ENCODE measurements at places on chromosomes 4 and X. TPM values are rescaled to one million over a fixed set of nuclear protein-coding genes. Genes with fewer than 3 reads are reported as not detected.

- H3K27ac ChIP-seq = no peak overlapping the region
- H3K4me1 ChIP-seq = no peaks in the 10 kb centered on the region
- H3K27me3 ChIP-seq = no peaks in the 10 kb centered on the region
- no peak for DNase-seq
Measured at GRCh38 chr4:180949424-180950213, 1293.6 kb upstream of the TENM3 start.

DNA sequence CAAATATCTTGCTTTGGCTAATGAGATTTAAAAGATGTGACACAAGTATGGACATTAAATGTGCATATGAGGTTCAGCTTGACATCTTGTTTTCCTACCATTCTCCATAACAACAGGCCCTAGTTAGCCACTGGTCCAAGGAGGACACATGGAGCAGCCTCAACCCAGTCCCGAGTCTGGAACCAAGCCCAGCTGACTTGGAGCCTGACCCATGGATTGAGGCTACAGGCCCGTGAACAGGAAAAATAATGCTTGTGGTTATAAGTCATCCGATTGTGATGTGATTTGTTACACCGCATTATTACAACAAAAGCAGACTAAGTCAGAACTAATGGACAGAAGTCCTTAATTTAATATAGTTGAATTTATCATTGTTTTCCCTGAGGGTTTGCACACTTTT is 123.2 kb upstream of the BANK1 start:
- no peak overlapping the region for H3K27ac ChIP-seq
- DNase-seq = no peak
- H3K4me3 ChIP-seq = no peak overlapping the region

DNA sequence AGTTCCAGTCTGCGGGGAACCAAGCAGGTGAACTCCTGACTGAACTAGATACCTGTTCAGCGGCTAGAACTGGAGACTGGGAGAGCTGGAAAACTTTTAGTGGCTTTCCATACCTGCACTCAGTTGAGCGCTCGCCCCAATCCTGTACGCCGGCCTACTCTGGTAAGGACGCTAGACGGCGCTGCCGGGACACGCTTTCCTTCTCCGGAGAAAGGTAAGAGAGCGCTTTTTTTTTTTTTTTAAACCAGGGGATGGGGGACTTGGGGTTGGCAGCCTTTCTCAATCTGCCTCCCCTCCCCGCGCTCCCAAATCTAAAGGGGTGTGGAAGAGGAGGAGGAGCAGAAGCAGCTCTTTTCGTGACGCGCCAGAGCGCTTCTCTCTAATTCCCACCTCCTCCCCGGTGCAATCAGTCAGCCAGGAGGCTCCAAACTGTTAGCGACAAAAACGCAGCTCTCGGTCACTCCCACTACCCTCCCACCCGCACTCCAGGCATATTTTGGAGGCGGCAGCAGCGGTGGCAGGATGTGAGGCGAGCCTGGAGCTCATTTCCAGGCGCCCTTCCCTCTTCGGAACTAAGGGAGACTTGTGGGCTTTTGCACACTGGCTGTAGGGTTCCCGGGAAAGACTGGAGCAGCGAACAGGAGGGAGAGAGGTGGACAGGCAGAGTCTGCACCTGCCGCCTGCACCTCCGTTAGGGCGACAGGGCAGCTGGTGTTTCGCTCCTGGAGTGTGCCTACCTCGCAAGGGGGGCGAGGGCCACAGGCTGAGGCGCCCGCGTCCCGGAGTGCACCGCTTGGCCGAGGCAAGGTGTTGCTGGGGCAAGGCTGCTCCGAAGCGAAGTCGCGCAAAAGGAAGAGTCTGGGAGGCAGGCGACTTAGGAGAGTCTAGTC is at the start of gene IL1RAPL2:
TSS of gene IL1RAPL2 (plus strand) at position 409 of the 890 bp plus-strand sequence.
- peak; percentile 52 for DNase-seq
- H3K27me3 ChIP-seq = no peaks in the 10 kb centered on the region
- no peak within 1 kb of the TSS for H3K27ac ChIP-seq
- H3K4me3 ChIP-seq = no peak within 1 kb of the TSS
- H3K4me1 ChIP-seq = peaks cover 3% of the 10 kb centered on the region
- H3K36me3 ChIP-seq = no peaks in the 10 kb centered on the region

GRCh38 chr4:16231570-16232245 is 5.4 kb upstream of the TAPT1 start:
- H3K4me3 ChIP-seq = no peak overlapping the region
- H3K27me3 ChIP-seq = no peaks in the 10 kb centered on the region
- H3K4me1 ChIP-seq = peaks cover 27% of the 10 kb centered on the region
- DNase-seq = no peak
- peak overlapping the region; percentile 51 for H3K27ac ChIP-seq
- no peaks in the 10 kb centered on the region for H3K36me3 ChIP-seq

CLDN34 gene
- not detected for total RNA-seq

DNA sequence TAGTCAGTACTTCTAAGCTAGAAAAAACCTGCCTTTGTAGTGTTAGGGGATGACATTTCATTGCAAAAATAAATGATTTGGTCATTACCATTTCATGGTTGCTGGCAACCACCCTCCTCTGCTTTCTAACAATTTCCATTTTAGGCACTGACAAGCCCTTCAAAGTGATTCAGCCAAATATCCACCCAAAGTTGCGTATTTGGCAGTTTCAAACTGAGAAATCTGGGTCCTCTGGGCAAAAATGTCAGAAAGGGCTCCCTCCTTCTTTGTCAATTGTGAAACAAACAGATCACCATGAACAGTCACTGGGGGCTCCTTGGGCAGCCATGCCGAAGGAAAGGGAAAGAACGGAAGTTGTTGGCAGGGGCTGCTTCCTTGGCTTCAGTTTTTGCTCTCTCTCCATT is 33.0 kb downstream of the PLAC1 start:
- H3K36me3 ChIP-seq = no peaks in the 10 kb centered on the region
- no peaks in the 10 kb centered on the region for H3K27me3 ChIP-seq
- H3K4me1 ChIP-seq = no peaks in the 10 kb centered on the region
- no peak overlapping the region for H3K4me3 ChIP-seq
- H3K27ac ChIP-seq = no peak overlapping the region

DNA sequence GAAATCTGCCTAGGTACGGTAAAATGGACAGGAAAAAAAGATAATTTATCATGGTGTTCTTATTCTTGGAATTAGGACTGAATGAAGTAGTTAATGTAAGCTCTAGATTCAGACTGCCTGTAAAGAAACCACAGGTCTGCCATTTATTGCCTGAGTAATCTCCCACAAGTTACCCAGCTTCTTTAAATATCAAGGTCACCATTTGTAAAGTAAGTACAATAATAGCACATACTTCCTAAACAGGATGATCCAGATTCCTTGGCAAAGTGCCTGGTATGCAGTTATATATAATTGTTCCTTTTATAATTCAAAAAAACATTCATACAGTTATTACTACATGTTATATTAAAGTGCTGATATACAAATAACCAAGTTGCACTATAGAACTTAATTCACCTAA is 368.6 kb downstream of the HNRNPD start:
- no peaks in the 10 kb centered on the region for H3K36me3 ChIP-seq
- no peak overlapping the region for H3K4me3 ChIP-seq
- H3K27me3 ChIP-seq = no peaks in the 10 kb centered on the region
- H3K4me1 ChIP-seq = no peaks in the 10 kb centered on the region
- H3K27ac ChIP-seq = no peak overlapping the region

DNA sequence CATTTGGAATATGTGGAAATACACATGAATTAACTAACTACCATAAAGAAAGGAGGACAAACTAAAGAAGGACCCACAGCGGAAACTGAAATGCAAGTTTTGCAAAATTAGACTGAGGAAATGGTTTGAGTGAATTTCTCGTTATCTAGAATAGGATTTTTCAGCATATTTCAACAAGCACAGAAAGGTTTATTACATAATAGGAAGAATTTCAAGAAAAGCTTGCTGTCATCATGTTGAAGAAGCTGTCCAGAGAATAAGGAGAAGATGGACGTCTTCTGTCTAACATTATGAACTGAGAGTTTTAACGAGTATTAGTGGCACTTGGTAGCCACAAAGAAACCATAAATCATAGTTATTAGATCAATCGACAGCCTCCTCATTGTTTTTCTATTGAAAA is 45.0 kb downstream of the TEC start:
- no peaks in the 10 kb centered on the region for H3K27me3 ChIP-seq
- H3K36me3 ChIP-seq = no peaks in the 10 kb centered on the region
- no peak overlapping the region for H3K27ac ChIP-seq
- H3K4me3 ChIP-seq = no peak overlapping the region
- DNase-seq = no peak
- no peaks in the 10 kb centered on the region for H3K4me1 ChIP-seq

DNA sequence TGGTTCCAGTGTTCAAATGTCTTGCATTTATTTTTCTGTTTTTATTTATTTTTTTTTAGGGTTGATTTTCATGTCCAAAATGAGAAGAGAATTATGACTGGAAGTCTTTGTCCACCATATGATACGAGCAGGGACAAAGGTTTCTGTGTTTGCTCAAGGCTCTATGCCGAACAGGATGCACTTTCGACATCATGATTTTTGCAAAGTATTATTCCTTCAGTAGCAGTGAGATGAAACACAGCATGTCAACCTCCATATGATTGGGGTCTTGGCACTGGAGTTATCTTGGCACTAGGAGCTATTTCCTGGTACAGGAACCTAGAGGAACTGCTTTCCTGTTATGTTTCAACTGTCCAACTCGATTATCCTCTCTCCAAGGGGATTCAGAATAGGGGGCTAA is 72.6 kb downstream of the UCHL1 start:
- H3K36me3 ChIP-seq = no peaks in the 10 kb centered on the region
- H3K4me3 ChIP-seq = no peak overlapping the region
- H3K27ac ChIP-seq = no peak overlapping the region
- no peak for DNase-seq

F8A2 gene
- not detected for total RNA-seq

- no peaks in the 10 kb centered on the region for H3K36me3 ChIP-seq
- DNase-seq = no peak
- no peak overlapping the region for H3K4me3 ChIP-seq
- H3K27ac ChIP-seq = no peak overlapping the region
Measured at GRCh38 chrX:84729809-84730208, 227.6 kb upstream of the HDX start.

SLC2A9 gene
- total RNA-seq = 21.2 TPM

KLB gene
- 0.27 TPM for total RNA-seq

DNA sequence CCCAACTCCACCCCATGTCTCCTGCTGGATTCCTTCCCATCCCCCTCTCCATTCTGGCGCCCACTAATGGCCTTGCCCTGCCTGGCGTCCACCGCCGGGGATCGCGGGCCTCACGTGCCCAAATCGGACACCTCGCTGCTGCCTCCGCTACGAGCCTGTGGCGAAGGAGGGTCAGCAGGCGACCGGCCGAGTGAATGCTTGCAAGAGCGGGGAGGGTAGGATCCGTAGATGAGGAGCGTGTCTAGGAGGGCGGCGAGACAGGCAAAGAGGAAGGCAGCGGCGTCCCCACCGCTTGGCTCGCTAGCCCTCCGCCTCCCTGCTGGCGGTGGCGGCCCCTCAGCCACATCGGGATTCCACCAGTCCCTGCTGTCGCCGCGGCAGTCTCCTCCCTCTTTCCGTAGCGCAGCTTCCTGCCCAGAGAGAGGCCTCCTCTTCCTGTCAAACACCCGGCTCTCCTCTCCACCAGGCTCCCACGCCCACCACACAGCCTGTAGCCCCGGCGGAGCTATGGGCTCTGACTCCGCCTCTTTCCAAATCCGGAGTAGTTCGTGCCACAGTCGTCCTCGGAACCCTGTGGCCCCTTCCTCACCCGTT is at the start of gene SPIN2B:
TSS of gene SPIN2B (minus strand) at position 387 of the 594 bp plus-strand sequence.
- DNase-seq = peak; percentile 80
- no peaks in the 10 kb centered on the region for H3K4me1 ChIP-seq
- H3K27ac ChIP-seq = peak within 1 kb of the TSS; percentile 28
- H3K27me3 ChIP-seq = no peaks in the 10 kb centered on the region

RIPPLY1 gene
- total RNA-seq = not detected

GRCh38 chr4:10611673-10612072 is 72.9 kb downstream of the CLNK start:
- no peak overlapping the region for H3K4me3 ChIP-seq
- H3K4me1 ChIP-seq = no peaks in the 10 kb centered on the region
- no peak for DNase-seq
- H3K27me3 ChIP-seq = no peaks in the 10 kb centered on the region

DNA sequence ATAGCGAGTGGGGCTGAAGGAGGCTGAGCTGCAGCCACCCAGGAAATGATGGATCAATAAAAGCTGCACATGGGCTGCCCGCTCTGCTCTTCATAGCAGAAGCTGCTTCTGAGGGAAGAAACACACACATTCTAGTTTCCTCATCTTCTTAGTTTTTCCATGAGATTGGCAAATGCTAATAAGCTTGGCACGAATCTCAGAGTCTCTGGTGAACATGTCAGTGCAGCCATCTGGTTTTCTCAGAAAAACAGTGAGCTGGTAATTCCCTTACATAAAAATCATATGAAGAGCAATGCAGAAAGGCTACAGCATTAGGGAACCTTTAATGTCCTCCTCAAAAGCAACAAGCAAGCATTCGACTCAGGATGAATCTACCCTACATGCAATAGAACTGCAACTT is 69.9 kb downstream of the GATB start:
- no peaks in the 10 kb centered on the region for H3K27me3 ChIP-seq
- no peak overlapping the region for H3K4me3 ChIP-seq
- no peaks in the 10 kb centered on the region for H3K36me3 ChIP-seq
- no peak for DNase-seq
- H3K4me1 ChIP-seq = peaks cover 36% of the 10 kb centered on the region

SPACA5 gene
- total RNA-seq = not detected

DNA sequence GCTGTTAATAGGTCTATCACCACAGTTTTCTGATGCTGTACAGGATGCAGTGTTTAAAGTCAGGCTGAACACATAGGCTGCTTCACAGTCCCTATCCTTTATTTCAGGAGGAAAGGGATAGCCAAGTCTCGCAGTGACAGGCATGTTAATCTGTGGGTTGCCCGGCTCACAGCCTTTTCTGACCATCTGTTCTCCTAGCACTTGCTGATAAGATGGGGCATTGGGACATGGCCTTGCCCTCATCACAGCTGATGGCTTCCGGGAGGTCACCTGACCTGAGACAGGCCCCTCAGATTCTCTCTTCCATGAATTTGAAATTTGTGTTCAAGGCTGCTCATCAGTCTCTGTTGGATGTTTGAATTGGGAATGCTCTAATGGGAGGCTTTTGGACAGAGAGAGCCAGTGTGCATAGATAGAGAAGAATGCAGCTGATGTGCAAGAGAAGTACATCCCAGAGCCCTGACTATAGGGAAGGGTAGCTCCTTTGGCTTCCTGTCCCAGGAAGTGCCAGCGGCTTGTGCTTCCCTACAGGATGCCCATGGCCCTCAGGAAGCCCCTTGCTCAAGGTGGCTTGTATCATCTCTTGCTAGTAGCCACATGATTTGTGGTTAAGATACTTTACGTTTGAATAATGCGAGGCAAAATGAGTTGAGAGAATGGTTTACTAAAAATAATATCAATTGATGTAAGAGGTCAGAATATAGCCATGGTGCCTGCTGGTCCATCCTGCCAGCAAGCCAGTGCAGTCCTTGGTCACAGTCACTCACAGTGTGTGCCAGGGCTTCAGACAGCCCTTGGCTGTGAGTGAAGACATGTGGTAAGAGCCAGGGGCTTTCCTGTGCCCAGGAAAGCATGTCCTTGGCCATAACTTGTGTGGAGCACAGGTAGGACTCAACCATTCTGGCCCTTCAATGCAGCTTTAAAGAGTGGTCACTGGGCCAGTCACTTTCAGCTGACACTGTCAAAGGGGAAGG is 88.6 kb downstream of the TSPAN7 start:
- no peaks in the 10 kb centered on the region for H3K36me3 ChIP-seq
- no peaks in the 10 kb centered on the region for H3K4me1 ChIP-seq
- no peak overlapping the region for H3K27ac ChIP-seq
- H3K27me3 ChIP-seq = no peaks in the 10 kb centered on the region
- H3K4me3 ChIP-seq = no peak overlapping the region

GRCh38 chr4:158859661-158860060 is 90.8 kb downstream of the FNIP2 start:
- no peak overlapping the region for H3K27ac ChIP-seq
- H3K4me1 ChIP-seq = no peaks in the 10 kb centered on the region
- H3K27me3 ChIP-seq = no peaks in the 10 kb centered on the region
- H3K4me3 ChIP-seq = no peak overlapping the region
- DNase-seq = no peak
